ENCODE measurements at places on chromosomes 6 and 20. TPM values are rescaled to one million over a fixed set of nuclear protein-coding genes. Genes with fewer than 3 reads are reported as not detected.

TSPO2 gene
- not detected for total RNA-seq

DZANK1 gene
- total RNA-seq = 6.5 TPM

PTGIS gene
- 33.3 TPM for total RNA-seq

DNA sequence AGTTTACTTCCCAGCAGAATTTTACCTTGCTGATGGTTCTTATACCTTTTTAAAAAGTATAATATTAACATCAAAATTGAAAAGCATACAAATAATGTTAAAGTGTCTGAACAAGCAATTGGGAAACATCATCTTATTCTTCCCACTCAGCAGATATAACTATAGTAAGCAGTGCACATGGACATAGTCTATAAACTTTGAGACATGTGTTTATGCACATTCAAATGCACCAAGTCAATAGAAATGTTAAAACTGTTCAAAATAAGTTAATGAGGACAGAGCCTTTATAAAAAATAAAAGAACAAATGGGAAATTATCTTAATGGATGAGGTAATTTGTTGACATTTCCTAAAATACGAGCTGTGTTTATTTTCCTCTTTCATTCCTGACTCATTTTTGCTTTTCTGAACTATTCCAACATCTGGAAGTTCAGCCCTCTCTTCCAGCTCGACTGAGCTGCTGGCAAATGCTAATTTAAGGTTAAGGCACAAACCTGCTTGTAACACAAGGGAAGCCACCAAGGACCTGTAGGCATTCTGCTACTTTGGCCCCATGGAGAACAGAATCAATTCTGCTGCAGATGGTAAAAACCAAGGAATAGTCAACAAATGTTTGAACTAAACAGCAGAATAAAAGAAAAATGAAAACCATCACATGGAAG is 110.3 kb upstream of the MAP3K4 start:
- DNase-seq = no peak
- peaks cover 3% of the 10 kb centered on the region for H3K4me1 ChIP-seq
- H3K36me3 ChIP-seq = no peaks in the 10 kb centered on the region
- no peak overlapping the region for H3K4me3 ChIP-seq
- no peak overlapping the region for H3K27ac ChIP-seq

- H3K27ac ChIP-seq = no peak overlapping the region
- peaks cover 16% of the 10 kb centered on the region for H3K4me1 ChIP-seq
- H3K4me3 ChIP-seq = no peak overlapping the region
- DNase-seq = no peak
- no peaks in the 10 kb centered on the region for H3K27me3 ChIP-seq
Observed at GRCh38 chr6:166467436-166468000, 84.8 kb upstream of the MPC1 start.

GRCh38 chr20:51535075-51535386 is 7.5 kb downstream of the NFATC2 start:
- H3K27me3 ChIP-seq = no peaks in the 10 kb centered on the region
- peaks cover 43% of the 10 kb centered on the region for H3K4me1 ChIP-seq
- no peak overlapping the region for H3K4me3 ChIP-seq
- H3K36me3 ChIP-seq = peaks cover 4% of the 10 kb centered on the region
- DNase-seq = no peak

- H3K27ac ChIP-seq = no peak overlapping the region
- no peak for DNase-seq
- no peak overlapping the region for H3K4me3 ChIP-seq
- no peaks in the 10 kb centered on the region for H3K4me1 ChIP-seq
- H3K27me3 ChIP-seq = no peaks in the 10 kb centered on the region
Observed at GRCh38 chr20:5095454-5095853, 24.3 kb downstream of the PCNA start.

- no peaks in the 10 kb centered on the region for H3K27me3 ChIP-seq
- no peak overlapping the region for H3K27ac ChIP-seq
- no peak for DNase-seq
- peaks cover 8% of the 10 kb centered on the region for H3K36me3 ChIP-seq
- peaks cover 5% of the 10 kb centered on the region for H3K4me1 ChIP-seq
Observed at GRCh38 chr6:38644951-38645350, 5.2 kb upstream of the BTBD9 start.

All from type B pancreatic cell (in vitro differentiated cells).